ENCODE measurements at places on chromosomes 3 and 15.

DNA sequence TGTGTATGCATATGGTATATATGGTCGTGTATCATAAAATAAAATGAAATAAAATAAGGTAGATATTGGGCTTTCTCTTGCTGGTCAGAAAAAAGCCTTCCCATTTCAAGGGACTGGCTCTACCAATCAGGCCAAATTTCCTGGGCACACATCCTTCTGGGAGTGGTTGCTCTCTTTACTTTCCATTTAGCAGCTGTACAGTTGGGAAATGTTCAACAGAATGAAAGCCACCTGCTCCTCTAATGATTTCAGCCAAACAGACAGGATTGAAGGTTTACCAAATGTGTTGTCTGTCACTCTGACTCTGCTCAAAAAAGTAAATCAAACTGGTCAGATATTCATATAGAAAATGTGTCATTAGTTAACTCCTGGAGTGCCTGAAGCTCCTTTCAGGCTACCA is 380.4 kb downstream of the ROBO2 start:
- DNase-seq, result no peak

DNA sequence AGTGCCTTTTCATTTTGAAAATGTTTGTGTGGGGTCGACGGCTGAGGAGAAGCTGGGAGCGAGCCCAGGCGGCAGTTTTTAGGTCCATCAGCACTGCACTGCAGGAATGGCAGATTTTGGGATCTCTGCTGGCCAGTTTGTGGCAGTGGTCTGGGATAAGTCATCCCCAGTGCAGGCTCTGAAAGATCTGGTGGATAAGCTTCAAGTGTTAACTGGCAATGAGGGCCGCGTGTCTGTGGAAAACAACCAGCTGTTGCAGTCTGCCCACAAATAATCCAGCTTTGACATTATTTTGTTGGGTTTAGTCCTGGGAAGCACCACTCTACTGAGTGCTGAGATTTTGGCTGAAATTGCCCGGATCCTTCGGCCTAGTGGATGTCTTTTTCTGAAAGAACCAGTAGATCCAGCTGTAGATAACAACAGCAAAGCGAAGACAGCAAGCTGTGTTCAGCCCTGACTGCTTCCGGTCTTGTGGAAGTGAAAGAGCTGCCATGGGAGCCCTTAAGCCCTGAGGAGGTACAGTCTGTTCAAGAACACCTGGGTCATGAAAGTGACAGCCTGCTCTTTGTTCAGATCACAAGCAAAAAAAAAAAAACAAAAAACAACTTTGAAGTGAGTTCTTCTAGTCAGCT is 13.1 kb upstream of the ANP32A start:
- no peak for DNase-seq

DNA sequence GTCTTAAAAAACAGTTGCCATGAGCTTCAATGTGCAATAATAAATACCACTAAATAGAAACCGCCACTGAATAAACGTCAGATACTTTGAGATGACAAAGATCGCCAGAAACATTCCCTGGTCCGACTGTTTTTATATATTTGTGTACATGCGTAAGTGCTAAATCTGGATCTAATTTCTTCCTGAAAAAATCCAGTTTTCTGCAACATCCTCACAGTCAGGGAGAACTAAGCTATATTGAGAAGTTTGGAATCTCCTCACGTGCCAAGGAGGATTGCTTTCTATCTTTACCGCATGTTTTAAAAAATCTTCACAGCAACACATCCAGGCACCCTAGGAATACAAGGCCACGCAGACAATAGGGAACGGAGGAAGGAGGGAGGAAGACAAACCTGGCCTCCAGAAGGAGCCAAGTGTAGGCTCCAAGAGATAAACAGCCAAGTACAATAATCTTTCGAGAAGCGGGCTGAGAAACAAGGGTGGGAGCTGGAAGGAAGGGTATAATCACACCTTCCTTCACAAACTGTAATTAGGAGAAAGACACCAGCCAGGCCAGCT is 5.7 kb downstream of the VGLL4 start:
- DNase-seq, result no peak

GRCh38 chr3:16251316-16252085 is 13.2 kb downstream of the DPH3 start:
- DNase-seq, result no peak

DNA sequence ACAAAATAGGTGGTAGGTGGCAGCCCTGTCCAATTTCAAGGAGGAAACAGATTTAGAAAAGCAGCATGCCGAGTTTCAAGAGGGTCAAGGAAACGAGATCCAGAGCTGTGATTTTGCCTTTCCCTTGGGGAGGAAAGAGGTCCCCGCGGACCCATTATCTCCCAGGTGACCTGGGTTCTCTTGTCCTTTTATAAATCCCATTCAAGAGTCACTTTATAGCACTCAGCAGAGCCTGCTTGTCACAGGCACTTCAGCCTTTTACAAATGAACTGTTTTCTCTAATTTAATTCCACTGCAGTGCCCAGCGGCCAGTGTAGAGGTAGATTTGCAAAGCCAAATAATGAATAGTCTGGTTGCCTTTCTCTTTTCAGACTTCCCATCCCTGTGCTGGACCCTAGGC is 99.9 kb downstream of the CD47 start:
- no peak for DNase-seq

DNA sequence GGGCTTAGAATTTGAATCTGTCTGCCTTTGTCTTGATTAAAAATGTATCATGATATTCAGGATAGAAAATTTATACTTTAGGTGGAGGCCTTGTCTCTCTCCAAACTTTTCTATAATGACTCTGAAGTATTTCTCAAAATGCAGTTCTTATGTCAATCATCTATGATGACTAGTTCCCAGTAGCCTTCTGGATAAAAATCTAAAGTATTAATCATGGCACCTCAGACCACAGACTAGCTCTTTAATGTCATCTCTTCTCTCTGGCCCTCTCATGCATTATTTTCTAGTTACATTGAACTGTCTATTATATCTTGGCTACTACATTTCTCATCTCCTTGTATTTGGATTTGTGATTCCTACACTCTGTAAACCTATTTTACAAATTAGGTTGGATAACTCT is 96.9 kb downstream of the ZPLD1 start:
- DNase-seq, result no peak

DNA sequence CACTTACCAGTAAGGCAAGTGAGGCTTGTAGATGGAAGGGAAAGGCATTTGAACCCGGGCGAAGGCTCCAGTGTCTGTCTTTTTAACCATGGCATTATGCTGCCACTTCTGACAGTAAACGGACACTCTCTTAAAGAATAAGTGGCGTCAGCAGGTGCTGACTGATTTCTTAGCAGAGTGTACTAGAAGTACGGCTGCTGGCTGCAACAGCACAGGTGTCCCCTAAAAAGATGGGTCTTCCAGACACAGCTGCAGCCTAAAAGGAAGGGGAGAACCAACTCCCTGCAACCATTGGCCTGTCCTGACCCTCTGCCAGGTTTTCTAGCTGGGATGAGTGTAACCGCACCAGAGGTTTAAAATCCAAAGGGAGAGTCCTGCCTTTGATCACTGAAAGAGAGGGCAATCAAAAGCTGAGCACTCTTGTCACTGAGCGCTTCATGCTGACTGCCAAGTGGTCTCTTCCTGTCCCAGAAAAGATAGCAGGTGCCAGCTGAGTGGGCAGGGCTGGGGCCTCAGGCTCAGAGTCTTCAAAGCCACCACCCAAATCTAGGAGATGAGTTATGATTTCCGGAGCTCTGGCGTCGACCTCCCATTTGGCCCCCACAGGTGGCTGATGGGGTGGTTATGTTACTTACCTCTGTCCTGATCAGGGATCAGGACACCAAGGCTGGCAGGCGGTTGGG is 255.8 kb downstream of the SLCO3A1 start:
- DNase-seq, result no peak

- DNase-seq, result no peak
These were observed 174.0 kb upstream of the PRICKLE2 start for GRCh38 chr3:64399205-64399800.

GRCh38 chr3:123385001-123385401 is 63.9 kb downstream of the ADCY5 start:
- DNase-seq, result no peak

GRCh38 chr3:168272343-168272985 is 176.7 kb upstream of the GOLIM4 start:
- no peak for DNase-seq

- DNase-seq, result no peak
These were observed 3.6 kb downstream of the HGD start for GRCh38 chr3:120678331-120678947.

DNA sequence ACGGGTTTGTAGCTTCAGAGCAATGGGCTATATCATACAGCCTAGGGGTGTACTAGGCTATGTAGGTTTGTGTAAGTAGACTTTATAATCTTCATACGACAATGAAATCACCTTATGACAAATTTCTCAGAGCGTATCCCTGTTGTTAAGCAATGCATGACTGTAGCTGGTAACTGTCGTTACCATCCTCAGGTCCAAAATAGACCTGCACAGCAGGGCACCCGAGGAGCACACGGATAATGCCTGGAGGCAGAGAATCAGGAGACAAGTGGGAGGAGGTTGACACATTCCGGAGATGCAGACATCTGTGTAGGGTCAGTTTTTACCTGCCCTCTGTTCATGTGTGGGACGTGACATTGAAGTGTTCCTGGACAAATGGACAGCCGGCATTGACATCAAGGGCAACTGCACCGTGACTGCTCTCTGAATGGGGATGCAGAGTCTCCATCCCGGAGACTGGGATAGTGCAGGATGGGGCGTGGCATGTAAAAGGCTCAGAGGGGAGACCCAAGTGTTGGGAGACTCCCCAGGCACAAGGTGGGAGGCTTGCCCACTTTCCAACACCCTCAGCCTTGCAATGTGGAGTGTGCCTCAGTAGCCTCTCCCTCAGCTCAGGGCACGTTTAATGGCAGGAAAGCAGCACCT is 45.9 kb upstream of the PGPEP1L start:
- DNase-seq, result no peak

DNA sequence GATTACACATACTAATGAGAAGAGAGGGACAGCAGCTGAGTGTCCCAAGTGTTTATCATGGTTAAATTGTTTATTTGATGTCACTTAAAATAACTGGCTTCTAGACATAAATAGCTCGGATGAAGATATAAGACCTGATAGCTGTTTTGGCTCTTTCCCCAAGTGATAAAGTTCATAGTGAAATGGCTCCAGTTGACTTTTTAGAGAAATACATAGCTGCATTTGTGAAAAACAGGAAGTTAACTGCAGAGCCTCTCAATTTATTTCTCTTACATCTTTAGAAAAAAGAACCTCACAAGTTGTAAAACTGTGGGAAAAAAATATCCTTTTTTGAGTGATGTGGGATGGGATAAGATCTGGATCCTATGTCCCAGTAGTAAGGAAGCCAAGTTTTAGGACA is 332.9 kb upstream of the RASGRP1 start:
- no peak for DNase-seq

- no peak for DNase-seq
These were observed 269.7 kb downstream of the ABHD5 start for GRCh38 chr3:43960448-43960840.

GRCh38 chr3:40878464-40878905 is 320.8 kb upstream of the CTNNB1 start:
- DNase-seq, result no peak

GRCh38 chr3:185648396-185648795 is 62.3 kb downstream of the SENP2 start:
- no peak for DNase-seq

- DNase-seq, result no peak
These were observed 103.2 kb upstream of the BNIP2 start for GRCh38 chr15:59792359-59792758.

DNA sequence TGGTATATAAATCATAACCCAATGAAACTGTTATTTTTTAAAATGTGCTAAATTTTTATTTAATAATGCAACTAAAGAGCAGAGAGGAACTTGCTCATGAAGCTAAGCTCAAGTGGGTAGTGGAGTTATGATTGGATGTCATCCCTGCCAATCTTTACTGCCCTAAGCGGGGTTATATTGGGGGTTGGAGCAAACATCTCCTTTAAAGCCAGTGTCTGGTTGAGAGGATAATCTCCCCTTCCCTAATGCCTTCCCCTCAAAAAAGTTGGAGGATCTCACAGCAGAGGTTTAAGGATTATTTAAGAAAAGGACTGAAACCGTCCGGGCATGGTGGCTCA is 32.1 kb upstream of the CLASP2 start:
- no peak for DNase-seq

- DNase-seq, result no peak
These were observed 69.6 kb upstream of the MYZAP start for GRCh38 chr15:57522148-57522547.

DNA sequence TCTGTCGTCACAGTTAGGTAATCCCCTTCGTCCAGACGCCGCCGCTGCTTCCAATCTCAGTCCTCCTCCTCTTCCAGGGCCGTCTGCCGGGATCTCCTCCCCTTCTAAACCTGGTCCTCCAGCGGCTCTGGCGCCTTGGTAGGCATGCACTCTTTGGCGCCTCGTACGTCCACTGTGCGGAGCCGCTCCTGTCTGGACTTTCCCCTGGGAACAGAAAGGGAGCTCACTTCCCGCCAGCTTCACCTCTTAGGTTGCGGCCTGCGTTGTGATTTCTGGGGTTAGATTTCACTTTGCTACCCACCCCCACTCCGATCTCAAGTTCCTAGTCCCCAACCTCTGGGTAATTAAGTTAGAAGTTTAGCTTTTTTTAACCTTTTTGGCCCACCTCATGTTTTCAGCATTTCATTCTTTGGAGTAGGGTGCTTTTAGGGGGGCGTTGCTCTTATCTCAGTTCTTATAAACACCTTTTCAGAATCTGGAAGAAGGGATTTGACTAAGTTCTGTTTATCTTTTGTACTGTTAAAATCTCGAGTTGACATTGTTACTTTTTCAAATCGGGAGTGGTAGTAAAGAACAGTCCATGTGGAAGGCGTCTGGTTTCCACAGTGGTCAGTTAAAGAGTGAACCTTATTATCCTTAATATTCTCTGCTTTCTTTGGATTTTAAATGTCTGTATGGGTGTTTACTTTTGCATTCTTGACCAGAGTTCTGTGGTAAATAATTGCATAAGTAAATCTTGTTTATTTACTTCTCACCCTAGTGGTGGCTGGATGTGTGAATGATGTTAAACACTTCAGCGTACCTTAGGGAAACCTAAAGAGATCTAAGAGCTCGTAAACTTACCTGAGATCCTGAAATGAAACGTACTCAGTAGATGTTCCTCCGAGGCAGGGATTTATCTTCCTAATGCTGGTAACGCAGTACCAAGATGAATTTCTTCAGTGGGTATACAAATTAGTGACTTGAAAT is 611 bp downstream of the CTDSPL2 start:
- no peak for DNase-seq

DNA sequence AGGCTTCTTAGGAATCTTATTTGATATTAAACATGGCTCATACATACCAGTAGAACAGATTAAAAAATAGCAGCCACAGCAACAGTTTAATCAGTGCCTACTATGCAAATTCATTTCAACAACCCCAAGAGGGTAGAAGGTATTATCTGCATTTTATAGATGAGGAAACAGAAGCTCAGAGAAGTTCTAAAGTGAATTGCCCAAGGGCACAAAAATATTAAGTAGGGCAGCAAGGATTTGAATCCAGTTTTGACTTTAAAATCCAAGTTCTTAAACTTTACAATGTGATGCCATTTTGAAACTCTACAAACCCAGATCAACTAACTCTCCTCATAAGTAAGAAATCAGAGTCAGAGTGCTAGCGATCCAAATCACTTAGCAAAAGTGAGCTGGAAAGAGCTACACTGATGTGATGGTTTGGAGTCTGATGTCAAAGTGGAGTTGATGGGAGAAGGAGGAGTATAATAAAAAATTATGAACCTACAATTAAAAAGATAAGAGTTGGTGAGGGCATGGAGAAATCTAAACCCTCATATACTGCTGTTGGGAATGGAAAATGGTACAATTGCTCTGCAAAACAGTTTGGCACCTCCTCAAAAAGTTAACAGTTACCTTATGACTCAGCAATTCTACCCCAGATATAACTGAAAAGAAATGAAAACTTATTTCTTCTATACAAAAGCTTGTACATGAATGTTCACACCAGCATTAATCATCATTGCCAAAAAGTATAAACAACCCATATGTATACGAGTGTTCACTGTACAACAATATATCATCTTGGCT is 51.0 kb upstream of the PLXND1 start:
- no peak for DNase-seq

All from left hindlimb (tissue), 1 donor.